ENCODE measurements at places on chromosomes 1 and 21.

DNA sequence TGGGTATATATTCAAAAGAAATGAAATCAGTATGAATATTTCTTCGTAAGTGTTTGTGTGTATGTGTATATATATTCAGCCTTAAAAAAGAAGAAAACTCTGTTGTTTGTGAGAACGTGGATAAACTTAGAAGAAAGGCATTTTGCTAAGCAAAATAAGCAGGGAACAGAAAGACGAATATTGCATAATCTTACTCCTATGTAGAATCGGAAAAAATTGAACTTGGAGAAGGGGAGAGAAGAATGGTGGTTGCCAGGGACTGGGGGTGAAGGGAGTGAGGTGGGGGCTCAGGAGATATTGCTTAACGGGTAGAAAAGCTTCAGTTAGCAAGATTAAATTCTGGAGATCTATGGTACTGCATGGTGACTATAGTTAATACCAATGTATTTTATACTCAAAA lies 40.3 kb upstream of the NEK7 start:
- no peak for DNase-seq

GRCh38 chr1:194300340-194300739 lies 1113.9 kb upstream of the B3GALT2 start:
- DNase-seq = no peak

DNA sequence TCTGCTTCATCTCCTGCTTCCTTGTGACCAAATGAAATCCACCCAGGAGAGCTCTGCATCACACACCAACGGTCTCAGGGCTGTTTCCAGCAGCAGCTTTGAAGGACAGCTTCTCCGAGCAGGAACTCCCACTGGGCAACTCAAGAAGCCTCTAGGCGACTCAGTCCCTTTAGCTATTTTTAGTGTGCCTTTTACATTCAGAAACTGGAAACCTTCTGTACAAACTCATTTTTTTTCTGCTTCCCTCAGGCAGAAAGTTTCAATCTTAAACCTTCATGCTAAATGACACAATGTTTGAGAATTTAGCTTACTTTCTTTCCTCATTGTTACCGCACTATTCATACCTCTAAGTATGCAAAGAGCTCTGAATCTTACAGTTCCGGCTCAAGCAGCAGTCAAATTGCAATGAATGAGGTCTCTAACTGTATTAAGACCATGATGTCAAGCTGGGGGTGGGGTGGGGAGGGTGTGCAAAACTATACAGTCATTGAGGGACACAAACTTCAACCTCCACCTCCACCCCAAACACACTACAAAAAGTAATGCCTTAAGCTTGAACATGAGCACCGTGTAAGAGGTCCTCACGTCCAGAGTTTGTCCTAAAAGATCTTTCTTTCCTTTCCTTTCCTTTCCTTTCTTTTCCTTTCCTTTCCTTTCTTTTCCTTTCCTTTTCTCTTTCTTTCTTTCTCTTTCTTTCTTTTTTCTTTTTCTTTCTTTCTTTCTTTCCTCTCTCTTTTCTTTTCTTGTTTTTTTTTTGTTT lies 16.4 kb upstream of the TARBP1 start:
- no peak for DNase-seq

- no peak for DNase-seq
These were observed 626.2 kb downstream of the SMYD3 start for GRCh38 chr1:245880754-245881403.

DNA sequence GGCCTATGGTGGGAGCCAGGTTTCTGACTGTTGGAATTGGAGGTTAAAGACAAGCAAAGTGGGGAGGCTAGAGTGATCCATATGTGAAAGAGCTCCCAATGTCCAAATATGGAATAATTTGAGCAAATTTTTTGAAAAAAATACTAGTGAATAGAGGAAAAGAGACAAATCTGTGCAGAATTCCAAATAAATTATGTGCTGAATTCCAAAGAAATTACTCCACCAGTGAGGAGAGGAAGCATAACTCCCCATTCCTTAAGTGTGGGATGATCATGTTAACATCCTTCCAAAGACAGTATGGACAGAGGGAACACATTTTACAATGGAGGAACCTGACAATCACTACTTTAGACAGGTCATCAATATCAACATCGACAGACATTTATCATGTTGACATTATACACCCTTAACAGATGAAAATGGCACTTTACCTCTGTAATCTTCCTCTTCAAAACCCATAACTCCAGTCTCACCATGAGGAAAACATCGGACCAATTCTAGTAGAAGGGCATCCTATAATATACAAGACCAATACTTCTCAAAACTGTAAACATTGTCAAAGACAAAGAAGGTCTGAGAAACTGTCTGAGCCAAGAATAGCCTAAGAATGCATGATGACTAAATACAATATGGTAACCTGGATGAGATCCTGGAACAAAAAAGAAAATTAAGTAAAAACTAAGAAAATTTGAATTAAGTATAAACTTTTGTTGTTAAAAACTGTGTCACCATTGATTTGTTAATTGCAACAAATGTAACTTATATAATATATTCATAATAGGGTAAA lies 71.5 kb upstream of the RGS4 start:
- DNase-seq = no peak

- DNase-seq = no peak
These were observed 14.6 kb upstream of the HLCS start for GRCh38 chr21:36981049-36981391.

DNA sequence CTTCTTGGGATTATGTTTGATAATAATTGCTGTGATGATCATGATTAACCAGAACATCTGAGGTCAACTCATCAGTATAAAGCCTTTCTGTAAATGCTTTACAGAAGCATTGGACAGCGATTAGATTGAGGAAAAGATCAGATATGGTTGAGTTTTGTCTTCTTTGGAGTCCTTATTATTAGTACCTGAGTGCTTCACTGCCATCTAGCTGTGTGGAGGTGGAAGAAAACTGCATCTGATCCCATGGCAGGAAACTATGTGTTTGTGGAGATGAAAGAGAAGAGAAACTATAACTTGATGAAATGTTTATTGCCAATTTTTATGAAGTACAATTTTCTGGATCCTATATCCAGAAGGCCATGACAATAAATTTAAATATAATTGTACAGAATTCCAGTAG lies 11.4 kb downstream of the FLG2 start:
- no peak for DNase-seq

GRCh38 chr1:6470132-6471085 lies 4.4 kb upstream of the TNFRSF25 start:
- no peak for DNase-seq

DNA sequence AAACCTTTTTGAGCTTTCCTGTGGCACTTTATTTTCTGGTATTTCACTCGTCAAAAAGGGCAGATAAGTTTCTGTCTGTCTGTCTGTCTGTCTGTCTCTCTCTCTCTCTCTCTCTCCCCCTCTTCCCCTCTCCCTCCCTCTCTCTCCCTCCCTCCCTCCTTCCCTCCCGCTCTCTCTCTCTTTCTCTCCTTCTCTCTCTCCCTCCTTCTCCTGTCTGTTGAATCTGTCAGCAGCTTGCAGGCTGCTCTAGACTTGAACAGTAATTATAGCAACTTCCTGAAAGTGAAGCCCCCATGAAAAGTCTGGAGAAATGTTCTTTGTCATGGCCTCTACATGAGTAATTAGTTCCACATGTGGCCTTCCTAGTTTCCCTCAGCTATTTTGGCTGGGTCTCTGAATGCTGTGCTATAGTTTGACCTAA lies 275.2 kb upstream of the C1orf105 start:
- no peak for DNase-seq

DNA sequence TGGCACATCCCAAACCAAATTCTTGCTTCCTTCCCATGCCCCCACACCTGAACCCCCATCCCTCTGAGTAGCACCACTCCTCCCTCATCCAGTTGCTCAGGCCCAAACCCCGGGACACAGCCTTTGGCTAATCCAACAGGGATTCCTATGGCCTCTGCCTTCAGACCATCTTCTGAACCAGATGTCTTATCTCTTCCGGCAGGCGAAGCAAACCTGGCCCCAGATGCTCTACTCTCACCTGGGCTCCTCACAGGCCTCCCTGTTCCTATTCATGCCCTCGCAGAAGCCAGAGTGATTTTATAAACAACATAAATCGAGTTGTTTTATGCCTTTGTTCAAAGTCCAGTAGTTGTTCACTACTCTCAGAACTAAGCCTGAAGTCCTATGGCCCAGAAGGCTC lies 12.5 kb upstream of the KCNA2 start:
- DNase-seq = no peak

DNA sequence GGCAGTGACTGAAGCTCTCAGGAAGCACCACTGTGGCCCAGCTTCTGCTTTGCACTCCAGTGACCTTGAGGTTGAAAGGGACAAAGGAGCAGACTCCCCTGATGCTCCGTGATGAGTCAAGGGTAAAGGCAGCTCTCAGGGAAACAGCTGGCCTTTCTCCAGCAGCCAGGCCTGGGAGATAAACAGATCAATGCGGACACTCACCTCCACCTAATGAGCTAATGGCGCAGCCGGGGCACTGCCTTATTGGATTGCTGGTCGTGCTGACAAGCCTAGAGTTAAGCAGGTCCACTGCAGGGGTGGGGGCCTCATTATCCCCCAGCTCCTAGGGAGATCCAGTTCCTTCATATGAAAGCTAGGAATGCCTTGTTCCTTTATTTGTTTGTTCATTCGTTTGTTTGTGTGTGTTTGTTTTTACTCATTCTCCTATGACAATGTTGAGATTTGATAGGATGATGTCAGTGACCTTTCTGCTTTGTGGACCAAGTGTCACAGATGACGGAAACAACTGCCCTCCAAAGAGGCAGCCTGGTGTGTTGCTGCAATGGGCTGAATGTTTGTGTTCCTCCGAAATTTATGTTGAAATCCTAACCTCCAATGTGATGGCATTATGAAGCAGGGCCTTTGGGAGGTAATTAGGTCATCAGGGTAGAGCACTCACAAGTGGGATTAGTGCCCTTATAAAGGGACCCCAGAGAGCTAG lies 141.4 kb upstream of the BEND5 start:
- no peak for DNase-seq

- no peak for DNase-seq
These were observed 11.6 kb downstream of the GNAI3 start for GRCh38 chr1:109559995-109560394.

DNA sequence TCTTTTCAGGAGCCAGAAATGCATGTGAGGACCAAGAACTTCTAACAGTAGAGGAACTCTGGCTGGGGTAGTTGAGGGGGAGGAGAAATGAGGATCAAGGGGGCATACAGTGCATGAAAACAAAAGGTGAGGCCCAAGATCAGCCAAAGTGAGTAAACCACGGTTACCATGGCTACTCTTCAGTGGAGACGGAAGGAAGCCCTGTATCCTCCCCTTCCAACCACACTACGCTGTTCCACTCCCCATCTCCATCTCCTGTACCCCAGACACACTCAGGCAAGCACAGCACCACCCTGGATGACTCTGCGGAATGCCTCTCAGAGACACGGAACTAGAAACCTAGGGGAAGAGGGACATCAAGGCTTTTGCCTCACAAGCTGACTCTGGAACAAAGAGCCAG lies 157.6 kb upstream of the CAMK1G start:
- DNase-seq = no peak

GRCh38 chr1:180981596-180982387 lies 40.9 kb downstream of the STX6 start:
- DNase-seq = peak; percentile 65

DNA sequence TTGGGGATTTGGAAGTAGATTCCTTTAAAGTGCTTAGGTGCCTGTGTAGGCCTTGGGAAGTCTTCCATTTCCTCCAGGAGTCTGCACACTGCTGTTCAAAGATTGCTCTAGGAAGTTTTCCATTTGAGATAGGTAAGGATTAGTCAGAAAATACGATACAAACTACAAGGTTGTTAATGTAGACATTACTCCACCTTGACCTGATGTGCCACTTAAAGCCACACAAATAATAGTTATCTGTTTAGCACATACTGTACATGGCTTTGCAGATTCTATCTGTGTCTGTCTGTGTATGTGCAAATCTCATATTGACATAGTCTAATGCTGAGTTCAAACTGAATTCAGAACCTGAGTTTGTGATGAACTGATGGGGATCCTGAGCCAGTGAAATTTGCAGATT lies 118.4 kb downstream of the RHOU start:
- no peak for DNase-seq

DNA sequence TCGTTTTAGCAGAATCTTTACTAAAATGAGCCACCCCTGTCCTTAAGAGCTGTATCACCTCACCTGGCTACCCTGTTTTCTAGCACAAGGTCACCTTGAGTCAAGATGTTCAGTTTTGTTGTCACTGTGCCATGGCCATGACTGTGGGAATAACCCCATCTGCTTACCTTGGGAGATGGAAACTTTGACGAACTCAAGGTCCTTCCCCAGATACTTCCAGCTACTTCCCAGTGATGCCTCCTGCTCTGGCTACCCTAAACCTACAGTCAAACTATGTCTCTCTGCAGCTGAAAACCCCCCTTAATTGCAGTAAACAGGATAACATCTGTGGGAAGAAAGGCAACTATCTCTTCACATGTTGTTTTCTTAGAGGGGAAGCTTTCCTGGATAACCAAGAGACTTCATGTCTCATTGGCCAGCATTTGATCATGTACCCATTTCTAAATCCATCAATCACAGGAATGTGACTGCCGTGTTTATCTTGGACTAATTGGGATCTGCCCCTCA lies 89.5 kb upstream of the C1orf21 start:
- DNase-seq = no peak

DNA sequence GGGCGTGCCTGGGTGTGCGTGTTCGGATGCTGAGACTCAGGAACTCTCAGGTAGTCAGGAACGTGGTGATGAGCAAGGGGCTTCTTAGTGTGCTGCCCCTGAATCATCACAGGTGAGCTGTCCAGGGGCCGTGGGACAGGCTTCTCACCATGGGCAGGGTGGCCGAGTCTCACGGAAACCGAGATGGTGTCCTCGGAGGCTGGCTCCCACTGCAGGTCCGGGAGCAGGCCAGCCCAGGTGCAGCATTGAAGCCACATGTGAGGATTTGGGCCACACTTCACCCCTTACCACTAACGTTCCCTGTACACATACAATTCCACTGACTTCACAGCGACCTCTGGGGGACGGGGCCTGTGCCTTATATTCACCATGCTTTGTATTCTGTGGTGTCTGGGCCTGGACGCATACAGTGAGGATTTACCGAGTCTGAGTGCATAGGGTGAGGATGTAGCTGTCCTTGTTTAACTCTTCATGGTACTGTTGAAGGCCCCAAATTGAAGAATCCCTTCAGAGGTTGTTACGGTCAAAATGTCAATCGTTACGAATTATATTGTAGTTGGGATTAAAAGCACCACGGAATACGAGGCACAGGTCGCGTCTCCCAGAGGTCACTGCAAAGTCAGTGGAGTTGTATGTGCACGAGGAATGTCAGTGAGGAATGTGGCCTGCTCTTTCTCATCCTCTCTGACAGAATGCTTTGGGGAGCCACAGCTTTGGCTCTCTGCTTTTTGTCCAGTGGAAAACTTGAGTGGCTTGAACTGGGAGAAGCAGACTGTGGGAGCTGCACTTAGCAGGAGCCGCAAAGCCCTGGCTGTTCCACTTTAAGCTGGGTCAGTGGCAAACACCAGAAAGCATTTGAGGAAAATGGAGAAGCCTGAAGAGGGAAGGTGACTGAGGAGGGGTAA lies 95.3 kb downstream of the MTR start:
- no peak for DNase-seq

DNA sequence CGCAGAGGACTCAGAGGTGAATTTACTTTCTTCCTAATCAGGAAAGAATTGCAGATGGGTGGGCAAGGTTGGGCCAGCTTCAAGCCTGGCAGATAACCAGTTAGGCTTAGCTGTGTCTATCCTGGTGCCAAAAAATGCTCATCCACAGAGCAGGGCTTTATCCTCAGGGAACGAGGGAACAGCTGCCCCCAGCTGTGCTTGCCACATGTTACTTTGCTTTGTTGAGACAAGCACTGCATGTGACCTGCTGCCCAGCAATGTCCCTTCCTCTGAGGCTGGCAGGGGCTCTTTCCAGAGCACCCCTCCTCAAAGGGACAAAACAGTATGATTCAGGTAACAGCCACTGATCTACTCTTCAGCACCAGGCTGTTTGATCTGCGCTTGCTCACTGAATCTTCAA lies 505.1 kb upstream of the USP24 start:
- no peak for DNase-seq

GRCh38 chr1:179923029-179923428 lies 31.6 kb upstream of the CEP350 start:
- DNase-seq = no peak
